ENCODE measurements at places on chromosomes 5 and 9. TPM values are rescaled to one million over a fixed set of nuclear protein-coding genes. Genes with fewer than 3 reads are reported as not detected.

DNA sequence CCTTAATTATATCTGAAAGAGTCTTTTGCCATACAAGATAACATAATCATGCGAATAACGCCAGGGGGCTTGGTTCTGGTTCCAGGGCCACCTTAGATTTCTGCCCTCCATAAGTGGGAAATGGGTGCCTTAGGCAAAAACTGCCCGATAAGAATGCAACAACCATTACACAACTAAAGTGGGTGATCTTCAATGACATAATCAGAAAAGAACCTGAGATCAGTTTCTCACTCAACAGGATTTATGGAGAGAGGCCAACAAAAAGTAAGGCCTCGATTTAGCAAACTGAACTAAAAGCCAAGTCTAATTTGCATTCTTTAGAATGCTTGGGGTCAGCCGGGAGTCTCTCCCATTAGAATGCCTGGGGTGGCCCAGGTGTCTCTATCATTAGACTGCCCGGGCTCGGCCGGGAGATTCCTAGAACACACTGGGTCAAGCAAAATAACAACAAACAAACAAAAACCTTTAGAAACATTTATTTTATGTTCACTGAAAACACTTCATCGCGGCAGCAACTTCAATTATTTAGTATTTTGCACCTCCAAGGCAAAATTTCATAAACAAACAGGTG lies 194.8 kb downstream of the AUH start:
- peak; percentile 46 for DNase-seq

The GFI1B gene
- total RNA-seq: not detected

The ZNG1A gene
- total RNA-seq: 15.0 TPM

The KIF4B gene
- not detected for total RNA-seq

All from right atrium auricular region (tissue), 2 donors.